ENCODE measurements at places on chromosomes 2 and 18.

GRCh38 chr2:48572816-48573215 lies 42.9 kb downstream of the STON1 start:
- DNase-seq = no peak

DNA sequence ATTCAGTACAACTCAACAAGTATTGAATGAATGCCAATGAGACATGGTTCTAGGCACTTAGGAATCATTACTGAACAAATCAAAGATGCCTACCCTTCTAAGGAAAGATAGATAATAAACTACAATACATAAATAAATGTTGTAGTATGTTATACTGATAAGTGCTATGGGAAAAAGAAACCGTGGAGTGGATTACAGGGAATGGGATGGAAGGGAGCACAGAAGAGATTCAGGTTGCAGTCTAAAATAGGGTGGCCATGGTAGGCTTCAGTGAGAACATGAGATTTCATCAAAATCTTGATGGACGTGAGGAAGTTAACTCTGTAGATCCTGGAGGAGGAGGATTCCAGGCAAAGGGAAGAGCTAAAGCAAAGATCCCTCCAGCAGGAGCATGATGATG lies 17.9 kb upstream of the CREB1 start:
- no peak for DNase-seq

DNA sequence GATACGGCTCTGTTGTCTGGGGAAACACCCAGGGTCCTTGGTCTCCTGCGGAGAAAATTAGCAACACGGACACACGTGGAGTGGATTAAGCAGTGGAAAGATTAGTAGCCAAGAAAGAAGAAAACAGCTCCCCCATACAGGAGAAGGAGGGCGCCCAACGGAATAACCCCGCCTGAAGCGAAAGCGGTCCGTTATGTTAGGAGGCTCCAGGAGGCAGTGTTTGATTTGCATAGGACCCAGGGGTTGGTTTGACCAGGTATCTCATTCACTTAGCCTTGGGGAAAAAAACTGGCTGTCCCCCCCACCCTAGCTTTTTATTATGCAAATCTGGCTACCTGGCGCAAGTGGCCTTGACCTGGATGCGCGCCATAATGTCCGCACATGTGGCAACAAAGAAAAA lies 170.1 kb upstream of the KYNU start:
- DNase-seq = no peak

GRCh38 chr18:32208023-32208422 lies 18.2 kb downstream of the MEP1B start:
- DNase-seq = no peak

- DNase-seq = no peak
Measured at GRCh38 chr2:69253112-69253511, 133.9 kb downstream of the GFPT1 start.

DNA sequence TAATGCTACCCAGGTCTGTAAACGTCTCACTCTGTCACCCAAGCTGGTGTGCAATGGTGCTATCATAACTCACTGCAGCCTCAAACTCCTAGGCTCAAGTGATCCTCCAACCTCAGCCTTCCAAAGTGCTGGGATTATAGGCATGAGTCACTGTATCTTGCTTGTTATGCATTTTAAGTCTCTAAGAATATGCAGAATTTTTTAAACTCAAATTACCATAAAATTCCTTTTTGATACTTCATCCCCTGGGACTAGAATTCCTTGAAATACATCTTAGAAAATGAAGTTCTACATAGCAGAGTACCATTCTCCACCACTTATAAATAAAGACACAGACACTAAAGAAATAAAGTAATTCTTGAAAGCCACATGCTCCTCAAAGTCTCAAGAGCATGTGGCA lies 30.2 kb upstream of the LRATD1 start:
- DNase-seq = no peak

GRCh38 chr2:203993011-203993410 lies 56.4 kb downstream of the ICOS start:
- no peak for DNase-seq

Data from OCI-LY7 (cell line).